ENCODE measurements at places on chromosomes 6 and 20. TPM values are rescaled to one million over a fixed set of nuclear protein-coding genes. Genes with fewer than 3 reads are reported as not detected.

TRIM15 gene
- not detected for total RNA-seq

C20orf202 gene
- total RNA-seq = 0.54 TPM

RAMACL gene
- 6.4 TPM for total RNA-seq

CCN2 gene
- 1,507 TPM for total RNA-seq

DNA sequence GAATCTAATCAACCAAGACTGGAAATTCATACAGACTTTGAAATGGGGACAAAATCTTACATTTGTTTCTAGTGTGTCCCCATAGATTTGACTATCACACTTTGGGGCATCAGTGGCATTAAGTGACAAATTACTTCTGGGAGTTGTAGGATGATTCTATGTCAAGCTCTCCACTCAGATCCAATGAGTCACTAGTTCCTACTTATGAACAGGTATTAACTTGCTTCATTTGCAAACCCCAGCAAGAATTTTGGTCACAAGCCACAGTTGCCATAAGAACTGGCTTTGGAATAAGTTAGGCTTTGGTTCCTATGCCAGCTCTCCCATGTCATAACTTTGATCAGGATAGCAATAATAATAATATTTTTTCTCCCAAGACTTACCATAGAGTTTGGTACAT is 77.6 kb upstream of the PTPRK start:
- no peaks in the 10 kb centered on the region for H3K36me3 ChIP-seq
- H3K27me3 ChIP-seq = no peaks in the 10 kb centered on the region
- H3K4me3 ChIP-seq = no peak overlapping the region
- H3K27ac ChIP-seq = no peak overlapping the region
- DNase-seq = no peak
- H3K4me1 ChIP-seq = peaks cover 8% of the 10 kb centered on the region

- H3K36me3 ChIP-seq = no peaks in the 10 kb centered on the region
- no peak overlapping the region for H3K4me3 ChIP-seq
- DNase-seq = no peak
- H3K27ac ChIP-seq = no peak overlapping the region
- peaks cover 19% of the 10 kb centered on the region for H3K4me1 ChIP-seq
Observed at GRCh38 chr20:34042262-34042661, 48.6 kb downstream of the RALY start.

DNA sequence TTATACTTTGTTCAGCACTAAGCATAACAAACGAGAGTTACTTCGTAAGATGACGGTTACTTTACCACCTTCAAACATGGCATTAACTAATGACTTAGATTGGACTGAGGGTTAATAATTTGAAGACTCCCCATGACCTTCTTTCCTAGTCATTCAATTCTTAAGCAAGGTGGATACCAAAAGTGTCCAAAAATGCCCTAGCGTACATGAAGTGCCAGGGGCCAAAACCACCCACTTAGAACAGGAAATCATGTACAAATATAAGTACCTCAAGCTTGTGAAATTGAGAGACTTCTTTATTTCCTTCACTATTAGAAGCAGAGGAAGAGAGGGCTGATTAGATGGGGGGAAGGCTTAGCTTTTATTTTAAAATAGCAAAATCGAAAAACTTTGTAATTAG is 166.4 kb downstream of the ATXN1 start:
- no peak for DNase-seq
- no peaks in the 10 kb centered on the region for H3K27me3 ChIP-seq
- H3K36me3 ChIP-seq = peaks cover 2% of the 10 kb centered on the region
- H3K4me1 ChIP-seq = no peaks in the 10 kb centered on the region

ECT2L gene
- 0.19 TPM for total RNA-seq

- DNase-seq = no peak
- H3K4me1 ChIP-seq = no peaks in the 10 kb centered on the region
- H3K27me3 ChIP-seq = no peaks in the 10 kb centered on the region
- H3K27ac ChIP-seq = no peak overlapping the region
- no peaks in the 10 kb centered on the region for H3K36me3 ChIP-seq
- H3K4me3 ChIP-seq = no peak overlapping the region
Observed at GRCh38 chr6:5286780-5287179, 25.5 kb downstream of the FARS2 start.

GRCh38 chr6:165770397-165771082 is 107.5 kb upstream of the PDE10A start:
- no peaks in the 10 kb centered on the region for H3K27me3 ChIP-seq
- no peaks in the 10 kb centered on the region for H3K36me3 ChIP-seq
- no peak for DNase-seq

DNA sequence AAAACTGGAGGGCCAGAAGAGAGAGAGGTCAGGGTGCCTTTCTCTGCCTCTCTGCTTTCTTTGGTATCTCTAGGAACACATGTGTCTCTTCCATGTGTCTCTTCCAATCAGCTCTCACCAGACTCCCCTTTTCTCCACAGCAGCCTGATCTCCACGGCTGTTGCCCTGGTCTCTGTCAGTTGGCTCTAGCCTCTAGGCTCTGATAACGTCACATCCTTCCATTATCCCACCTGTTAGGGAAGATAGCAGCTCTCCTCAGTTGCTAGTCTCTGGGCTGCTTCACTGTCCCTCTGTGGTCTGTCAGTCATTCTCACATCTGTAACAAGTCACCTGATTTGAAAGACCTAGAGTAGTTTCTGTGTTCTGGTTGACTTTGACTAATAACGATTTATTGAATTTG is 80.2 kb downstream of the PLCB4 start:
- no peak overlapping the region for H3K27ac ChIP-seq
- no peaks in the 10 kb centered on the region for H3K36me3 ChIP-seq
- H3K4me3 ChIP-seq = no peak overlapping the region
- no peaks in the 10 kb centered on the region for H3K4me1 ChIP-seq

GRCh38 chr20:63552481-63553249 is 1.3 kb upstream of the FNDC11 start:
- no peaks in the 10 kb centered on the region for H3K36me3 ChIP-seq
- no peaks in the 10 kb centered on the region for H3K27me3 ChIP-seq
- no peak overlapping the region for H3K4me3 ChIP-seq
- no peak overlapping the region for H3K27ac ChIP-seq

GRCh38 chr6:7147051-7147671 is 39.4 kb downstream of the RREB1 start:
- peaks cover 9% of the 10 kb centered on the region for H3K4me1 ChIP-seq
- no peak overlapping the region for H3K27ac ChIP-seq
- no peak overlapping the region for H3K4me3 ChIP-seq
- no peak for DNase-seq

HUS1B gene
- 1.4 TPM for total RNA-seq

DNA sequence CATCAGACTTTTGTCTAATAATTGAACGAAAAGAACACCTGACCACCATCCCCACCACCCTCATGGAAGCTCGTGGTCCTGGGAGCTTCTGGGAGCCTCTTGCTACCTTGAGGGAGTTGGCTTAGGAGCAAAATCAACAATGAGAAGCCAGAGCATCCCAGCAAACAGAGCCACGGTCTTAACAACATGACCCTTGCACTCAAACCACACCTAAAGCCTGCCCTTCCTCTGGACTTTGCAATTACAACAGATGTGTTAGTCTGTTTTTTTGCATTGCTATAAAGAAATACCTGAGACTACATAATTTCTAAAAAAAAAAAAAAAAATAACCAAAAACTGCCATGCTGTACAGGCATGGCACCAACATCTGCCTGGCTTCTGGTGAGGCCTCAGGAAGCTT is 9.5 kb upstream of the RBM24 start:
- no peak for DNase-seq
- H3K36me3 ChIP-seq = no peaks in the 10 kb centered on the region
- peaks cover 9% of the 10 kb centered on the region for H3K4me1 ChIP-seq

GRCh38 chr6:123480986-123481385 is 155.8 kb downstream of the TRDN start:
- no peaks in the 10 kb centered on the region for H3K27me3 ChIP-seq
- no peak for DNase-seq
- H3K36me3 ChIP-seq = no peaks in the 10 kb centered on the region
- no peaks in the 10 kb centered on the region for H3K4me1 ChIP-seq
- no peak overlapping the region for H3K4me3 ChIP-seq
